ENCODE measurements at places on chromosomes 13 and 19. TPM values are rescaled to one million over a fixed set of nuclear protein-coding genes. Genes with fewer than 3 reads are reported as not detected.

The SLAIN1 gene
- total RNA-seq, result 0.58 TPM

The NRTN gene
- 1.6 TPM for total RNA-seq

The C3 gene
- 50.2 TPM for total RNA-seq

The CEACAM18 gene
- total RNA-seq, result not detected

The ZNF571 gene
- total RNA-seq, result 0.55 TPM

The TMEM38A gene
- 1.2 TPM for total RNA-seq

All from A549 treated with AZD2906 at 1 μM for 4 hours (cell line).